ENCODE measurements at places on chromosomes 12 and 14.

DNA sequence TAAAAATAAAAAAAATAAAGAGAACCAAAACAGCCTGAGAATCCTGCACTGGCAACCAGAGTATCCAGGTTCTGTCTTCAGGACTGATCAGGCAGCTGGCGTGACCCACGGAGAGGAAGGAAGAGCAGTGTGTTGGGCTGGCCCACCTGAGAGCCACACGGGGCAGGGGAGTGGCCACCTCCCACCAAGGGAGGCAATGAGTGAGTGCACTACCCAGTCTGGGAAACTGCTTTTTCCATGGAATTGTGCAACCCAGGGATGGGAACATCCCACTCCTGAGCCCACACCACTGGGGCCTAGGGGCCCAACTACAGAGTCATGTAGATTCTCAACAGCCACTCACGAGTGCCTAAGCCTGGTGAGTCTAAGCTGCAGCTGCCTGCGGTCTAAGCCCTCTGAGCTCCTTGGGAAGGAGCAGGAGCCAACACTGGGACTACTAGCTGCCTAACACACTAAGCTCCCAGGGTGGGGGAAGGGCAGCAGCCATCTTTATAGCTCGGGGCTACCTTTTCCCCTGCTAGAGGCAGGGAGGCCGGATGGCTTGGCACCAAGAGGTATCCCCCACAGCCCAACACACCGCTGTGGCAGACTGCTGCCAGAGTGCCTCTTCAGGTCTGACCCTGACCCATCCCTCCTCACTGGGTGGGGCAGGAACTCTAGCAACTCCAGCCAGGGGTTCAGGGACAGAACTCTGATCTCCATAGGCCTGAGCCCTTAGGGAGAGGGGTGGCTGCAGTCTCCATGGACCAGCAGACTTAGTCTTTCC lies 610.9 kb downstream of the RERGL start:
- DNase-seq, result no peak

GRCh38 chr12:50572760-50573159 lies 68.0 kb downstream of the DIP2B start:
- DNase-seq, result no peak

- DNase-seq, result no peak
Measured at GRCh38 chr12:92546635-92547348, 156.0 kb upstream of the PLEKHG7 start.

DNA sequence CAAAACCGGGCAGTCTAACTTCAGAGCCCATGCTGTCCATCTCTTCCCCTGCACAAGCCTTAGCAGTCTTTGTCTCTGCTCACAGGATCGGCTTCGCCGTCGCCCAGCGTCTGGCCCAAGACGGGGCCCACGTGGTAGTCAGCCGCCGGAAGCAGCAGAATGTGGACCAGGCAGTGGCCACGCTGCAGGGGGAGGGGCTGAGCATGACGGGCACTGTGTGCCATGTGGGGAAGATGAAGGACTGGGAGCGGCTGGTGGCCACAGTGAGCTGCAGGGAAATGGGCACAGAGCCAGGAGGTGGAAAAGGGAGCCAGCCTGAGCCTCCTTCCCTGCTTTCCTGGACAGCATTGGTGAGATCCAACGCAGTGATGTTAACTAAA lies 14.2 kb upstream of the CARMIL3 start:
- DNase-seq, result no peak

GRCh38 chr12:88334271-88334670 lies 192.2 kb downstream of the TMTC3 start:
- no peak for DNase-seq

GRCh38 chr14:58501214-58501816 lies 73.8 kb downstream of the KIAA0586 start:
- no peak for DNase-seq

GRCh38 chr12:52013626-52014310 lies 7.0 kb downstream of the TAMALIN start:
- DNase-seq, result no peak

DNA sequence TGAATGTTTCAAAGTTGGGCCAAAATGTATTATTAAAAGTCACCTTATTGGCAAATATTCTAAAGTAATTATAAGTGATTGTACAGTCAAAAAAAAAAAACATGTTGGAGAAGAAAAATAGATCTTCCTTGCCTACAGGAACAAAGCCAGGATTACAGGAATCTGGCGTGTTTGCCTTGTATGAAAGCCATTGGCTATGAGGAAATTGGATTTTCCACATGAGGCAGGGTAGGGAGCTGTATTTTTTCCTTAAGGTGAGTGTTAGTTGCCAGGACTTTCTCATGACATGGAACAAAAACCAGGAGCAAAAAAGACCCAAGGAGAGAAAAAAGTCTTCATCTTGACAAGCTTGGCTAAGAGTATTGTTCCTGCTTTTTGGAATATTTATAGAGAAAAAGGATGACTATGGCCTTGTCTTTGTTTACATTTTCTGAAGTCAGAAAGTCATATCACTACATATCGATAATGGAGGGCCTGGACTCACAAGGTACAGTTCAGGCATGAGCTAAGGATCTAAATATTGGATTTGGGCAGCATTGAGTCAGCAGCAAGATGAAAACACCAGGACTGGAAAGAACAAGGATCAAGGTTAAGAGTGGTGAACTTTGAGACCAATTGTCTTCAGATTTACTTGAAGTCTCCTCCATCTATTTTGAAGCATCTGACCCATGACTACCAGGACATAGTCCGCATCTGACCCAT lies 68.4 kb upstream of the FLRT2 start:
- no peak for DNase-seq

DNA sequence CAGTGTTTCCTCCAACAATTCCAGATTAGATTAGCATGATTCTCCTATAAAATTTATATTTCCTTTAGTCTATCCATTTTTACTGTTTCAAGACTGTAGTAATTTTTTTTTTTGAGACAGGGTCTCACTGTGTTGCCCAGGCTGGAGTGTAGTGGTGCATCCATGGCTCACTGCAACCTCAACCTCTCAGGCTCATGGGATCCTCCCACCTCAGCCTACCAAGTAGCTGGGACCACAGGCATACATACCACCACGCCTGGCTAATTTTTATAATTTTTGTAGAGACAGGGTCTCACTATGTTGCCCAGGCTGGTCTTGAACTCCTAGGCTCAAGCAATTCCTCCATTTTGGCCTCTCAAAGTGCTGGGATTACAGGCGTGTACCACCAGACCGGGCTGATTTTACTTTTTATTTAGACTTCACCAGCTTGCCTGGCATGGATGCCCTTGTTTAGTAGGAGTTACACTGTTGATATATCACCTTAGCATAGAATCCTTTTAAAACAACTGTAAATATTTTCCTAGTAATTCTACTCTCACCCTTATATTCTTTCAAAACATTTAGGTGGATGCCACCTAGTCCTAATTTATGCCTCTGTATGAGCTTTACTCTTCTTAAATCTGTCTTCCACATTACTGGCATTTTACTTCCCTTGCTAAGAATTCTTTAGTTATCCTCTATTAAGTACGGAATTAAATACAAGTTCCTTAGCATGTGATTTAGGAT lies 55.8 kb upstream of the LIMA1 start:
- DNase-seq, result no peak

DNA sequence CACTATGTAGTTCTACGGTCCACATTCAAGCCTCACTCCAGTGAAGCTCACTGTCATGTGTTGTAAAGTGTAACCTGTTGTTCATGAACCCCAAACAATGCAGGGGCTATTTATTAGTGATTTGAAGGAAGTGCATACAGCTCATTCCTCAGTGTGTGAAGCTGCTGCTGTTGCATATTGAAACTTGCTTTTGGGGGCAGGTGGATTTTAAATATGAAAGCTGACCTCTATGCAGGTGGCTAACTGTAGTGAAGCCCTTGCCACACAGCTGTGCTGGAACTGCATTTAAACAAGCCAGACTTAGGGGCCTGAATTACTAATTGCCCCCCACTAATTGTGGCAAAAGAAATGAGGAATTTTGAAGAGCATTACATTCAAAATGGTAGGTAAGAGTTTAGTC lies 226.3 kb downstream of the ATP23 start:
- DNase-seq, result no peak

DNA sequence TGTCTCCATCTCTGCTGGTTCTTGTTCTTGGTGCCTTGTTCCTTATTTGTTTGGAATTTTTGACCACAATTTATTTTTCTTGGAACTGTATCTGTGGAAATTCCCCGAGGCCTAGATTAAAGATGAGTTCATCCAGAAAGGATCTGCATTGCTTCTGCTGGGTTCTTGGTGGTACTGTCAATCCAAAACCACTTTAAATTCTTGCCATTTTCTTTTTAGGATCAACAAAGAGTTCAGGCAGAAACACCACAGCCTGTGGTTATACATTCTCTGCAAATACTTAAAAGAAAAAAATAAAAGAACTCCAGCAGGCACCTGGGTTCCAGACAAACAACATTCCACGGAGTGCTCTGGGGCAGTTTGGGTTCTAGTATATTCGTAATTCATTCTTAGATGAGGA lies 6.0 kb upstream of the VAMP1 start:
- no peak for DNase-seq

- no peak for DNase-seq
Measured at GRCh38 chr12:75481774-75482173, 1.2 kb downstream of the GLIPR1 start.

DNA sequence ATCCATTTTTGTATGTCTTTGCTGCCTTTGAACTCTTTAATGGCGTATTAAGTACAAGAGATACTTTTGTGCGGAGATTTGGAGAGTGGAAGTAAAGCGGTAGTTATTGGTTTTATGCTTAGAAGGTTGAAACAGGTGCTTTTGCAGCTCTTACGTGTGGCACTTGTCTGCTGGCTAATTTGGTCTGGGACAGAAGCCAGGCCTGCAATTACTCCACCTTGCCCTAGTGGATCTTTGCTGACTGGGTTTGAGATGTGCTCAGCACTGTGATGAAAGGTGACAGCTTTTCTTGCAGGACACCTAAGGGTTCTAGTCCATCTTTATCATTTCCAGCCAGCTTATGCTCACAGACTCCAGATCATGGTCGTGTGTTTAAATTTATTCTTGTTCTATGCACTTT lies 252.5 kb downstream of the RPL10L start:
- DNase-seq, result no peak

- no peak for DNase-seq
Measured at GRCh38 chr12:127542391-127542790, 724.6 kb upstream of the TMEM132C start.

DNA sequence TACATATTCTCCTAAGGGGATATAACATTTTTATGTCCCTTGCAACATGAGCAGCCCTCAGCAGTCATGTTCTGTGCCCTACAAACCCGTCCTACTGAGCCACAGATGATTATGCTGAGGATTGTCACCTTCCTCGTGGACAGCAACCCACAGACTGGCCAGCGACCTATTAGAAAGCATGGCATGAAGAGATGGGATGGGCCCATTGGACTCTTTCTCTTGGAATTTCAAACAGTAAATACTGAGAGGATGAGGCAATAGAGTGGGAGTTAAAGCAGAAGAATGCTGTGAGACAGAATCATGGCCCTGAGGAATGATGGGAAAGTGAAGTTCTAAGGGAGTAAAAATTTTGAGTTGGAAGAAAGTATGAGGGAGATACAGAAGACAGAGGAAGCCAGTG lies 149.9 kb upstream of the BTG1 start:
- DNase-seq, result no peak

- no peak for DNase-seq
Measured at GRCh38 chr12:15863984-15864383, 18.2 kb upstream of the STRAP start.

- peak; percentile 23 for DNase-seq
Measured at GRCh38 chr12:92028441-92028709, 117.3 kb downstream of the BTG1 start.

DNA sequence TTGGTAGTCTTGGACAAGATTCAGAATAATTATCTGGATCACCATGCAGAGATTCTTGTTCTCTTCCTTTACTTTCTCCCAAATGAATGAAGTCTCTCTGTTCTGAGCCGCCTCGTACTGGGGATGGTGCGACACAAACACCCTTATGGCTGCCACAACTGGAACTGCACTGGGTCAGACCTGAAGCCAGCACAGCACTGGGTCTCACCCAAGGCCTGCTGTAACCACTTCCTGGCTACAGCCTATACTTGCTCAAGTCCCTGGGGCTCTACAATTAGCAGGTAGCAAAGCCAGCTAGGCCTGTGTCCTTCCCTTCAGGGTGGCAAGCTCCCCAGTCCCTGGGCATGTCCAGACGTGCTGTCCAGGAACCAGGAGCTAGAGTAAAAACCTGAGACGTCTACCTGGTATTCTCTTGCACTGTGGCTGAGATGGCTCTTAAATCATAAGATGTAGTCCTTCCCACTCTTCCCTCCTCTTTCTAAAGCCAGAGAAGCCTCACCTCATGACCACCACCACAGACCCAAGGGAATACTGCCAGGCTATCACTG lies 27.6 kb downstream of the IFNG start:
- DNase-seq, result no peak

DNA sequence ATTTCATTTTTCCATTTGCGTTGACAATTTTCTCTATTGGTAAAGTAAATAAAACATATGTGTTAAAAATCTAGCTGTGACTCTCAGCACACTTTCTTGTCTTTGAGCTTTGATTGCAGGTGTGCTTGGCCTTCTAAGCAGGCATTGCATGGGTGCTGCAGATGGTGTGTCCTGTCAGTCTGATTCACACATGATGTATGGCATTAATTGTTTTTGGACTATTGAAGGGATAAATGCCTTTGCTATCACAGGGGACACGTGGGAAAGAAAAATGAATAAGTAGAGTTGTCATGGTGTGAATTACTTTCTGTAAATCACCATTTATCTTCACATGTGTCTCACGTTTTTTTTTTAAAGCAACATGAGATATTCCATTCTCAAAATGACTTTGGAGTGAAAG lies 211.3 kb upstream of the NAV3 start:
- DNase-seq, result no peak

DNA sequence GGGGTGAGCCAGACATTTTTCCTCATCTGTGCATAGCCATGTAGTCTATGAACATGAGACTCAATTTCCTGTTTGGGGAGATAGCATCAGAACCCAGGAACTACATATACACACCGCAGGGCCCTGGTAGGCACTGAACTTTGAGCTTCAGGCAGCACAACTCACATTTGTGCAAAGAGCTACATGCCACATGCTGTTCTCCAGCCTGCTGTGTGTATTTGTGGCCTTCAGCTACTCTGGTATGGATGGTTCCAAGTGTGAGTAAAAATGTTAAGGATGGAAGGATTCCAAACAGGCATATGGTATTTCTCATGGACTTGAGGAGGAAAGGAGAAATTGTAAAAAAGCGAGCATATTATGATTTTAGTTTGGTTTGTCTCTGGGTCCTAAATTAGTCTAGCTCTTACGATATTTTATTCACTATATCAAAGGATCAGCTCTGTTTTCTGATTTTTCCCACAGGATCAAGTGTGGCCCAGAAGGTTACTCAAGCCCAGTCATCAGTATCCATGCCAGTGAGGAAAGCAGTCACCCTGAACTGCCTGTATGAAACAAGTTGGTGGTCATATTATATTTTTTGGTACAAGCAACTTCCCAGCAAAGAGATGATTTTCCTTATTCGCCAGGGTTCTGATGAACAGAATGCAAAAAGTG lies 422.4 kb upstream of the OR4E1 start:
- peak; percentile 15 for DNase-seq
